ENCODE measurements at places on chromosomes 2 and 18. TPM values are rescaled to one million over a fixed set of nuclear protein-coding genes. Genes with fewer than 3 reads are reported as not detected.
A peak's percentile ranks its signal among the peaks of the same experiment; 100 is the strongest.

- no peak for DNase-seq
- no peaks in the 10 kb centered on the region for H3K36me3 ChIP-seq
- H3K27ac ChIP-seq = no peak overlapping the region
- H3K4me1 ChIP-seq = no peaks in the 10 kb centered on the region
- H3K4me3 ChIP-seq = no peak overlapping the region
These were observed 76.2 kb downstream of the TGFA start for GRCh38 chr2:70477441-70477844.

- peak overlapping the region; percentile 21 for H3K27ac ChIP-seq
- H3K36me3 ChIP-seq = no peaks in the 10 kb centered on the region
- H3K4me3 ChIP-seq = no peak overlapping the region
- no peaks in the 10 kb centered on the region for H3K4me1 ChIP-seq
- H3K27me3 ChIP-seq = no peaks in the 10 kb centered on the region
These were observed 99.7 kb downstream of the INHBB start for GRCh38 chr2:120445449-120446143.

DNA sequence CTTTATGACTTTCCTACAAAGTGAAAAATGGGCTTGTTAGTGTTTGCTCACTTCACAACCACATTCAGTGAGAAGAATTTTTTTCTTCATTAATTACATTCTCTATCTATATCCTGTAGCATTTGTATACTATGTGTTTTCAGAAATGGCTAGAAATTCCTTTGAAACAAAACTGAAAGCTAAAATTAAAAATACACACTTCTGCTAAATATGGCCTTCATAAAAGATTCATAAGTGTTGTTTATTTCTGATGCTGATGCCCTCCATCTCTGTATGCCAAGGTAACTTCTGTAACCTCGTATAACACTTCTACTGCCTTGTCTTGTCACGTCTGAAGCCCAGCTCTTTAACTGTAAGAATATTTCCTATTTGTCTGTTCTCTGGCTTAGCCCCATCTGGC is 59.8 kb downstream of the PMAIP1 start:
- peaks cover 4% of the 10 kb centered on the region for H3K27me3 ChIP-seq
- H3K4me3 ChIP-seq = no peak overlapping the region
- no peaks in the 10 kb centered on the region for H3K4me1 ChIP-seq
- no peak overlapping the region for H3K27ac ChIP-seq
- H3K36me3 ChIP-seq = no peaks in the 10 kb centered on the region

DNA sequence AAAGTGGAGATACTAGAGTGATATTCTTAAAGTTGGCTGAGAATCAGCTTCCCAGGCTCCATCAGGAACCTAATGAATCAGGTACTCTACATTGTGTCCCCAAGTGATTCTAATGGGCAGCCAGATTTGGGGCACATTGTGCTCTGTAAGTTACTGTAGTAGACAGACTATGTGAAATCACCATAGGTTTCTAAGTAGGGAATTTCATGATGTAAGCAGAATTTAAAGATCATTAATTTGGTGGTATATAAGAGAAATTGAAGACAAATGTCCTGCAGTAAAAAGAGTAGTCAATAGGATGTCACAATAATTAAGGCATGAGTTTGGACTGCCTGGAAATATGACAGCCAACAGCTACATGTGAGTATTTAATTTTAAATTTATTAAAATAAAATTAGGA is 602.4 kb upstream of the ACVR2A start:
- DNase-seq = no peak
- no peaks in the 10 kb centered on the region for H3K27me3 ChIP-seq
- no peak overlapping the region for H3K27ac ChIP-seq
- no peaks in the 10 kb centered on the region for H3K36me3 ChIP-seq
- no peaks in the 10 kb centered on the region for H3K4me1 ChIP-seq
- H3K4me3 ChIP-seq = no peak overlapping the region

Gene MOB4
- 58.1 TPM for polyA plus RNA-seq

DNA sequence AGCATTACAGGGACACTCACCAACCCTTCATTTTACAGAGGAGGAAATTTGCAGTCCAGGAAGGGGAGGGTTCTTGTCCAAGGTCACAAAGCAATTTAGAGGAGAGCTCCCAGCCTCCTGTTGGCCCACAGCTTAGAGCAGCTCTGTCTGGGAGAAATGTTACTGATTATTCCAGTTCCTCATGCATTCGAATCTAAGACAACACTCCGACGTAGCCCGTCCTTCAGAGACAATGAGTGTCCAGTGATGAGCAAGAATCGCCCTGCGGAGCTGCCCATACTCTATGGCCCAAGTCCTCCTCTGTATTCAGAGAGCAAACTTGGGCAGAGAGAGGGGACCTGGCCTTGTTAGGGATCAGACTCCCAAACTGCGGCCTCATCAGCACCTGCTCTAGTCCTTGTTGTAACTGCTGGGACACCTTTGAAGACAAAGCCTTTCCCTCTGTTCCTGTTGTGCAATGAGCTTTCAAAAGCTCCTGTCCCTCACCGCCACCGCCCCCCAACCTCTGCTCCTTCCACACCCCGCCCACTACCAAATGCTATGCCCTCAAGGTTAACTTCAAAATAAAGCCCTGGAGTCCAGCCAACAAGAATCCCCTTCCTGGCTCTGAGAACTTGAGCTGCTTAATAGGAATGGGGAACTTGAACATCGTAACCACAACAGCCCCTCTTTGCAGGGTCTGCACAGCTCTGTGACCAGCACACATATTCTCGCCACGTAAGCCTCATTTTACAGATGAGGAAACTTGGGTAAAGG is 234.8 kb upstream of the SMAD2 start:
- peak; percentile 64 for DNase-seq
- H3K36me3 ChIP-seq = no peaks in the 10 kb centered on the region
- H3K27me3 ChIP-seq = no peaks in the 10 kb centered on the region
- no peak overlapping the region for H3K4me3 ChIP-seq
- H3K4me1 ChIP-seq = peaks cover 86% of the 10 kb centered on the region

DNA sequence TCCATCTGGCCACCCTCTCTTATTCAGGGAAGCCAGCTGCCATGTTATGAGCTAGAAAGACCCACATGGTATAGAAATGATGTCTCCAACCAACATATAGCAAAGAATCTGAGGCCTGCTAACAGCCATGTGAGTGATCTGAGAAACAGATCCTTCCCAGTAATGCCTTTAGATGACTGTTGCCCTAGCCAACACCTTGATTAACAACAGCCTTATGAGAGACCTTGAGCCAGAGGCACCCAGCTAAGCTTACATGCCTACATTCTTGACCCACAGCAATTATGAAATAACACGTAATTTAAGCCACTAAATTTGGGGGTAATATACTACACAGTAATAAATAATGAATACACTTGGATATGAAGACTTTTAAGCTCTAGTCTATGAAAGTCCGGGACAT is 13.0 kb downstream of the KANSL1L start:
- H3K4me3 ChIP-seq = no peak overlapping the region
- no peak overlapping the region for H3K27ac ChIP-seq
- no peaks in the 10 kb centered on the region for H3K4me1 ChIP-seq
- no peaks in the 10 kb centered on the region for H3K27me3 ChIP-seq

Gene SERPINB10
- not detected for polyA plus RNA-seq

Gene MAP2
- 2.2 TPM for polyA plus RNA-seq

DNA sequence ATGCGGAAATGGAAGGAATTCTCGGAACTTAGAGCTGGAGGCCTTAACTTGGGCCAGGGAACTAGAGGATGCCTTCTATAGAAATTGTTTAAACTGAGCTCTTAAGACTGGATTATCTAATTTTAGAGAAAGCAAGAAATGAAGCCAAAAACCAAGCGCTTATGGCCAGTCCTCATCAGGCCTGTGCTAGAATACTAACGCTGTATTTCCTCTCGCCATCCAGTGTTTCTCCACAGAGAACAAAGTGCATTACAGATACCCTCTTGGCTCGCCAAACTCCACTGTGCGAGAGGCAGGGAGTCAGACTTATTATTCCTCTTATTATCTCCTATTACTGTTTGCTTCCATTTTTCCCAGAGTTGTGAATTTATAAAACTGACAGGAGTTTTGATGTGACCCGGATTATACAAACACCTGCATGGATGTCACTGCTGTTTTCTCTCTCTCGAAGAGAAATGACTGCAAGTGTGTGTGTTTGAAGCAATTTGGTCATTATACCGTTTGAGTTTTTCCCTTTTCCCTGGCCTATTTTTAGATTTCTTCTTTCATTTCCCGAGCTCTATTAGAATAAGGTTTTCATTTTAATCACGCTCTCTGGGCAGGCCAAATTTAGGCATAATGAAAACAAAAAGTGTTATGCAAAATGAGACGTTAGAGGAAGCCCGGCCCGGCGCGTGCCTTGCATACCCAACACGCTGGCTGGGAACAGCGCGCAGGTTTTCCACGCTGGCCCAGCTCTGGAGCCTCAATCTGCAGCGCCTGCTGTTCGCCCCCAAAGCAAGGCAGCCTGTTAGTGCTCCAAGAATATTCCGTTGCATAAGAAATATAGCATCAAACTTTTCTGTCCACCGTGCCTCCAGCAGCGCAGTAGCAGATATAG is 103.3 kb downstream of the ALK start:
- H3K4me3 ChIP-seq = no peak overlapping the region
- H3K27me3 ChIP-seq = no peaks in the 10 kb centered on the region
- H3K4me1 ChIP-seq = no peaks in the 10 kb centered on the region
- no peak overlapping the region for H3K27ac ChIP-seq
- no peak for DNase-seq

- H3K36me3 ChIP-seq = no peaks in the 10 kb centered on the region
- H3K27me3 ChIP-seq = no peaks in the 10 kb centered on the region
- DNase-seq = no peak
- H3K4me1 ChIP-seq = no peaks in the 10 kb centered on the region
- no peak overlapping the region for H3K4me3 ChIP-seq
- H3K27ac ChIP-seq = no peak overlapping the region
These were observed 81.5 kb downstream of the DYSF start for GRCh38 chr2:71534826-71535225.

Gene SP100
- polyA plus RNA-seq = 82.0 TPM

Gene AQP12A
- not detected for polyA plus RNA-seq

Gene ADAM17
- 15.0 TPM for polyA plus RNA-seq

- peaks cover 6% of the 10 kb centered on the region for H3K4me1 ChIP-seq
- H3K27ac ChIP-seq = no peak overlapping the region
- no peaks in the 10 kb centered on the region for H3K27me3 ChIP-seq
These were observed 44.7 kb downstream of the FAM210A start for GRCh38 chr18:13681701-13682100.

DNA sequence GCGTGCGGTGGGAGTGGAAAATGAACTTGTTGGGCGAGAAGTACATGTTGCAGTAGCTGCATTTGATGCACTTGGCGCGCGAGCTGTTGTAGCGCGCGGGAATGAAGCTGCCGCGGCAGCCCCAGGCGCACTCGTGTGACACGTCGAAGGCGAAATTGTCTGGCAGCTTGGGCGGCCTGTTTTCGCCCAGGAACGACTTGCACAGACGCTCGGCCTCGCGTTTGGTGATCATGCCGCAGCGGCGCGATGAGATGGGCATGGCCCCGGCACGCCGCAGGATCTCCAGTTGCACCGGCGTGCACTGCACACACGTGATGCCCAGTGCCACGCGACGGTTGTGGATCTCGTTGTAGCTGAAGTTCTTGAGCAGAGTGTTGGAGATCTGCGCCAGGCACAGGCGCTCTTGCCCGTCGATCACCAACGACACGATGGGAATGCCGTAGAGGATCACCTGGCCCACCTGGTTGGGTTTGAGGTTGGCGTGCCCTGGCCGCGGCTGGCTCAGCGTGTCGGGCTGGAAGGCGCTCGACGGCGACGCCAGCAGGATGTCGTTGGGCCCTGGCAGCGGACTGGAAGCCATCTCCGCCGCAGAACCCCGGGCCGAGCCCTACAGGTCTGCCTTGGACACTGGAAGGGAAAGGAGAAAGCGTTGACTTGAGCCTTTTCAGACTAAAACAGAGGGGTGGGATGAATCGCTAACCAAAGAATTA is 2.7 kb downstream of the SKOR2 start:
- DNase-seq = no peak
- no peak overlapping the region for H3K4me3 ChIP-seq
- H3K4me1 ChIP-seq = no peaks in the 10 kb centered on the region
- peaks cover 97% of the 10 kb centered on the region for H3K27me3 ChIP-seq
- no peaks in the 10 kb centered on the region for H3K36me3 ChIP-seq

Gene MSTN
- polyA plus RNA-seq = 0.57 TPM

Gene CFC1
- polyA plus RNA-seq = 6.0 TPM

GRCh38 chr18:47036298-47036874 is 965 bp upstream of the ELOA2 start:
- H3K36me3 ChIP-seq = no peaks in the 10 kb centered on the region
- DNase-seq = peak; percentile 60
- no peaks in the 10 kb centered on the region for H3K27me3 ChIP-seq

DNA sequence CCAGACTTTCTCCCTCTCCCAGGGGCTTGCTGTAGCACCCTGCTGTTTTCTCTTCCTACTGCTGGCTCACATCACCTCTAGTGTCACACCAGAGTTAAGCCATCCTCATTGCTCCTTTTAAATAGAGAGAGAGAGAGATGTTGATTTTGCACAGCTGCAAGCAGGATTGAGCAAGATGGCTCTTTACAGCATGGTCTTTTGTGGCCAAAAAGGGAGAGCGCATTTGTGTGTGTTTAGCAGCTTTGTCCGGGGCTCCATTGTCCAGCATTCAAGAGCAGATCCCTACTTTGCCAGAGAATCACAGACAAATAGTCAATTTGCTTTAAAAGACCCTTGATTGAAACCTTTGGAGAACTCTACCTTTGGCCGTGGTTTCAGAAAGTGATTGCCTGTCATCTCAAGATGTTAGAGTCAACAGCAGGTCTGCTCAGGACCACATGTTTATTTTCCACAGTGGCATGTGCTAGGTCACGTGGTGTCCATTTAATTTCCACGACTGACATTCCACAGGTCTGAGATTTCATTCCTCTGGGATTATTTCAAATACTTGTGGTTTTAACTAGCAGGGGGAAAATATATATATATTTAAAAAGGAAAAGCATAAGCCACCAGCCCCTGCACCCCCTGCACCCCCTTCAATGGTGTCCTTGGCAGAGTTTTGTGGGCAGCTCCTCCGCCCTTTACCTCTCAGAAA is 359.9 kb upstream of the SLC14A2 start:
- H3K27me3 ChIP-seq = no peaks in the 10 kb centered on the region
- no peak for DNase-seq
- no peaks in the 10 kb centered on the region for H3K4me1 ChIP-seq
- H3K4me3 ChIP-seq = no peak overlapping the region

DNA sequence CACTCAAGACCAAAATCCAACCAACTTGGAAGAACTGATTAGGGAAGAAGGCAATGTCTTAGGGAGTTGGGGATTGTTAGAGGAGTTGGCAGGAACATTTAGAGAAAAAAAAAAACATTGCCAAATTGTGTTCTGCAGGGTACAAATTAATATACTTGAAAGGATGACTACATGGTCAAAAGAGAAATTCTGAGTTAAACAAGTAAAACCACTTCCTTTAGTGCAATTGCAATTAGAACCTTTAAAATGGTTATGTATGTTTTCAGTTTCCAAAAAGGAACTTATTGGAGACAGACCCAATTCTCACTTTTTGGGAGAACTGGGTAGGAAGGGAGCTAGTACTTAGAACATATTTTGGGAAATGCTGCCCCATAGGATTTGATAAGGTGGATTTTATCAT is 137.9 kb downstream of the GPD2 start:
- no peaks in the 10 kb centered on the region for H3K4me1 ChIP-seq
- no peak for DNase-seq
- no peaks in the 10 kb centered on the region for H3K27me3 ChIP-seq
- no peaks in the 10 kb centered on the region for H3K36me3 ChIP-seq
- no peak overlapping the region for H3K27ac ChIP-seq

Data from adrenal gland (tissue), 19 donors.